Stimulated activated CD4-positive, alpha-beta T cell treated with anti-CD3 and anti-CD28 coated beads, Interleukin-15, amount 100 ng/mL, for 1 hour (primary cell): ENCODE measurements at places on chromosomes 11 and 22.

- no peak for DNase-seq
These were observed at the start of gene TLCD5 for GRCh38 chr11:120324932-120325810. Gene TLCD5 (plus strand): TSS chr11:120325299. CDS start chr11:120327442, 2,143 bp downstream.

DNA sequence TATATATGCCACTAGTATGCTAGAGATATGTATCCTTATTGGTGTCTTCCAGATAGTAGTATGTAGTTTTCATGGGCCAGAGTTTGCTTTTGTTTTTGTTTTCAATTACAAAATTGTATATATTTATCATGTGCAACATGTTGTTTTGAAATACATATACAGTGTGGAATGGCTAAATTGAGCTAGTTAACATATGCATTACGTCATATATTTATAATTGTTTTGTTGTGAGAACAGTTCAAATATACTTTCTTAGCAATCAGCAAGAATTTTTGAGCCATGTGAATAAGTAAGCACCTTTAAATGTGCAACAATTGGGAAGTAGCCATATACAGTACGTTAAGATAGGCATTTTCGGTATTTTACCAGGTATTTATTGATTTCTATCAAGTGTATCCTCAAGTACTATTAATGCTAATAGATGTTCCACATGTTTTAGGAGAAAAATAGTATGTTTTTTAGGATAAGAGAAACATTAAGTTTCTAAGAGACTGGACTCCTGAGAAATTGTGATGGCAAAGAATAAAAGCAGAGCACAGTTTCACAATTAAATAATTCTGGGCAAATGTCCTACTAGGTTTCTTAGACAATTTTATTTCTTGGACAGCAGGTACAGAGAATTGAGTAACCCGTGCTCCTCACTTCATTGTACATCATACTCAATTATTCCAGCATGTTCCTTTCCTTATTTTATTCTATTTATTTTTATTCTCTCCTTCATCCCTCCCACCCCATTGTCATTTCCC is 60.5 kb upstream of the SLC5A12 start:
- no peak for DNase-seq

DNA sequence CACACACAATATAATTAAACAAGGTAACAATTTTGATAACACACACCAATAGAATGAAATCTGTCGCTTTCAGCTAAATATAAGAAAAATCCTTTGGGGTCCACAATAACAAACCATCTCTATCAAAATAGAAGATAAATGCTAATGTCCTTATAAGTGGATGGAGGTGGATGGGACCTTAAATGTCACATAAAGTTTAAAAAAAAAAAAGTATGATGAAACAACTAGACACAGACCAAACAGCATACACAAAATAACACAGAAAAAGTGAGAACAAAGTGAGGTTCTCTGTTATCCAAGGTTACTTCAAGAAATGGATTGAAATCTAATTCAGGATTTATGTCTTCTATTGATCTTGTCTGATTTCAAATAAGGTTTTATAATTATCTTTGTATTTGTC is 10.5 kb upstream of the OR10D3 start:
- DNase-seq = no peak

GRCh38 chr11:126113515-126113957 is 50.9 kb upstream of the CDON start:
- DNase-seq = no peak

DNA sequence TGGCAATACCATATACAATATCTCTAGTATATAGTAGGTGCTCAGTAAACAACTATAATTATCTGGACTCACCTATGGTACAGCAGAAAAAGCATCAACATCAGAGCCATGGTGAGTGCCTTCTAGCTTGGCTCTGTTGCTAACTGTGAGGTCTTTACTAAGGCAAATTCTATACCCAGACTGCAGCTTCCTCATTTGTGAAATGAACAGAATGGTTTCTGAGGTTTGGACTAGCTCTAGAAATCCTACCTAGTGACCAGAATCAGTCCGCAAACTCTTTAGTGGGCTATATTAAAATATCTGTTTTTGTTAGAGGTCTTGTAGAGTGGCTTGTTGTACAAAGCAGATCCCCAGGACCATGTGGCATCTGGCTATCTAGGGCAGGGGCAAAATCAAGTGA is 3.7 kb downstream of the MS4A1 start:
- no peak for DNase-seq

DNA sequence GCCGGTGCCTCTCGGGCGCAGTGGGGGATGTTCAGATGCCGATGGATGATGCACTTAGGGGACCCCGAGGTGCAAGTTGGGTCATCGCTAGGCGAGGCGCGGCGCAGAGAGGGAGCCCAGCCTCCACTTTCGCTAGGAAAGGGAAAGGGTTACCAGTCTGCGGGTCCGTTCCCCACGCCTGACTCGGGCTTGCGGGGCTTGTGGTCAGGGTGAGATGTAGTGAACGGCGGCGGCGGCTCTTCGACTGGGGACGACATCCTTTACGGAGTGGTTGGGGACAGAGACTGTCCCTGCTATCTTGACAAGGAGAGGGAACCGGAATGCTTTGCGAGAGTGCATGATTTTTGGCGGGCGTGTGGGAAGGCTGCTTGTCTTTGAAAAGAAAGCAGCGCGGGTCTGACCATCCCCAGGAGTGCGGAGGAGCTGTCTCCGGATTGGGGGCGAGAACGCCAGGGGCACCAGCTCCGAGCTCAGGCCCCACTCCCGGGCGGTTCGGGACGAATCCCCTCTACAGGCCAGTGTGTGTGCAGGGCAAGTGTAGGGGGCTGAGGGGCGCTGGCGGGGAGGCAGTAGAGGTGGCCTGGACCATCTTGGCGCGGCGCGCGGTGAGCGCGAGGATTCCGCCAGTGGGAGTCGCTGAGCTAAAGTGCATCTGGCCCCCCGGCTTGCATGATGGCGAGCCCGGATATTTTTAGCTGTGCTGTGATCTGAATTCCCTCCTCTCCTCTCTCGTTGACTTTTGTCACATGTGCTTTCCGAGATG is 1.1 kb downstream of the FAT3 start:
- DNase-seq = no peak

DNA sequence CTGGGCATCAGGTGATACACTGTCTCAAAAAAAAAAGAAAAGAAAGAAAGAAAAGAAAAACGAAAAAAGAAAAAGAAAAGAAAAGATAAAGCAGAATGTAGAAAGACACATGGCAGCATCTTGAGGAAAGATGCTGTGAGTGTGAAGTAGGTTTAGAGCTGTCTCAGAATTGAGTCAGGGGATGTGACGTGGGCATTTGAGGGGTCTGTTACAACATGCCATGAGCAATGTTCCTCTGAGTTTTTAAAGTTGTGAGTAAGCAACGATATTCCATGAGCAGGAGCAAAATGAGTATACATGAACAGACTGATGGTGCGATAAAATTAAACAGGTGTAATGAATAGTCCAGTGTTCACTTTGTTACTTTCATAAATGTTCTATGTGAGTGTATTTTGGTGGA is 11.3 kb upstream of the QSER1 start:
- DNase-seq = no peak

DNA sequence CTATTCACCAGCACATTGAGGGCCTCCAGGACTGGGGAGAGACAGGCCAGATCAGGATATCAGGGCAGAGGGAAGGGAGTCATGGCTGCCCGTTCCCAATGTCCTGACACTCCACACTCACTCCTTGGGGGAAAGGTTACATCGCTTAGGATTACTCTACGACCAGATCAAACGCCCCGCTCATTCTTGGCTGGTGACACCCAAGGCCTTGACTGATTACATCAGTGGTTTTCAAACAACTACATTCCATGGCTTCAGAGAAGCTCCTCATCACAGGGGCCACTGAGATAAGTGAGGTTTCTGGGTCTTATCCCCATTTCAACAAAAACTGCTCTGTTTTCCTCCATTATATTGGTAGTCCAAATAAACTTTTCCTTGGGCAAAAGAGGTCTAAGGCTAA is 15.0 kb downstream of the UBE2L6 start:
- no peak for DNase-seq

DNA sequence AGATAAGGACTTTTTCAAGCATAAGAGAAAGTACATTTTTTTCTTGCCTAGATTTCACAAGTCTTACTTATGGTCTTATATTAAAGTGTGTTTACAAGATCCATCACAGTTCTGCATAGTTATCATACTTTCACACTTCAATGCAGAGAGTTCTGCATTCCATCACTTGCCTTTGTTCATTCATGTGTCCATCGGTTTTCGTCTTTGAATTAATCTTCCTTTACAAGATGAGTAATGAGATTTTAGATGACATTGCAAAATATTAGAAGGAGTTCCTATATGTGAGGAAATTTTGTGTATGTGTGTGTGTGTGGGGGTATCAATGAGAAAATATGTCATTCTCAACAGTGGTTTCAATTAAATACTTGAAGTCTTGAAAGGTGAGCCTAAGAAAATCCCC is 98.1 kb upstream of the GUCY1A2 start:
- DNase-seq = no peak

DNA sequence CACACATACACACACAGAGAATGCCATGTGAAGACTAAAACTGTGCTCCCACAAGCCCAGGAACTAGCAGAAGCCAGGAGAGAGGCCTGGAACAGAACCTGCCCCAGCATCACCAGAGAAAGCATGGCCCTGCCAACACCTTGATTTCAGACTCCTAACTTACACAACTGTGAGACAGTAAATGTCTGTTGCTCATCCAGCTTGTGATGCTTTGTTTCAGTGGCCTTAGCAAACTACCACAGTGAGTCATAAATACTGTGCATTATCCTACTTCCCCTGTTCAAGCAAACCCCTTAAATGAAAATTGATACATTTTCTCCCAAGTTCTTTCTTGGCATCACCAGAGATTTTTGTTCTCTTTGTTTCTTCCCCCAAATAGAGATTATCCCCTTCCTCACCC is 1539.4 kb upstream of the TENM4 start:
- DNase-seq = no peak
